ENCODE measurements at places on chromosomes 1 and 21.

GRCh38 chr1:240562111-240562590 lies 49.8 kb downstream of the GREM2 start:
- peak; percentile 46 for DNase-seq

DNA sequence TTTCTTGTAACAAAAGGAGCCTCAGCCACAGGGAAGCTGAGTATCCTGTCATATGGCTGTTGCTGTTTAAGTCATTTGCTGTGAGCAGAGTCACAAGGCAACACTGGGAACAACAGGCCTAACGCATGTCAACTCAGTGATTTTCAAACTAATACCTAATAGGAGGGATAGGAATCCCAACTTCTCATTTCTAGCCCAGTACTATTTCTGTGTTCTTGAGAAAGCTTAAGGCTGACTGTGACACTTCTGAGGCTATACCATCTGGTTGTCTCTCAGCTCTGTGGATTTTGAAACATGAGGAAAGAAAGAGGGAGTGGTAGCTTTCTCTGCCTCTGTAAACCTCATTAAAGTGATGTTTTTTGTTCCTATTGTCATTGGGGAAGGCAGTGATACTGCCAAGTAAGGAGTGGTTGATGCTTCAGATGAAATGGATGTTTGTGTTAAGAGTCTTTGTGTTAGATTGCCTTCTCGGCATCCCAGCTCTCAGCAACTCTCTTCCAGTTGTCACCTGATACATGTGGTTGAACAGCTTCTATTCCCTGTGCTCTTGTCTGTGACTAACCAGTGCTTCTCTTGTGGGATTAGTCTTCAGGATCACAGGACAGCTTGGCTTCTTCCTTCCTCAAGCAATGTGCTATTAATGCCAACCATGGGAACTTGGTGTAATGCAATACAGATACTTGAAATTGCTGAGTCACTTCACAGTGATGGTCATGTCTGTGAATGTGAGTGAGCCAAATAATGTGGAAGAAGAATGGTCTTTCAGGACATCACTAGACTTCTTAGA lies 166.8 kb upstream of the IVNS1ABP start:
- DNase-seq, result peak; percentile 89

GRCh38 chr1:33610391-33610790 lies 137.9 kb downstream of the ZSCAN20 start:
- DNase-seq, result no peak

DNA sequence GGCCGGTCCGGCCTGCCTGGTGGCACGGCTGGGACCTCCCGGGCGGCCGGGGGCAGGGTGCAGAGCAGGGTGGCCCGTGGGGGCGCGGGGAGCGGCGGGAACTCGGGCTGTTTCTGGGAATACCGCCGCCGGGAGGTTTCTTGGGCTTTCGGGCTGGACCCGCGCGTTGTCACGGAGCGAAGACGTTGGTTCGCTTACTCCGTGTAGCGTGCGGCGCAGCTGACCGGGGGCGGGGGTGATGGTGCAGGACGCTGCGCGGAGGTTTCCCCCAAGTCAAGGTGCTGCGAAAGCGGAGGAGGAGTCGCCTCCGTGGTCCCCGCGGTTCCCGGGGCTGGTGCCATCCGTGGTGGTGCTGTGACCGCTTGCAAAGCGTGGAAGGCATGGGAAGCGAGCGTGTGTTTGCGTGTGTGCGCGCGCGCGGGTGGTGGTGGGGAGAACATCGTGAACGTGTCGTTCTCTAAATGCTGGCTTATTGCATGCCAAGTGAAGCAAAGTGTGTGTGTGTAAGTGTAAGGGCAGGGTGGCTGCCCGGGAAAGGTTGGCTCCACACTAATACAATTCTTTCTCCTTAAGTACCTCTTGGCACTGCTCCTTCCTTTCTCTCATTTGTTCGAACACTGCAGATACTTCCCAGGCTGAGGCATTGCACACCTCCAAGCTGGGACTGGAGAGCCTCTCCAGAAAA lies 1.1 kb downstream of the RYR2 start:
- DNase-seq, result no peak

- no peak for DNase-seq
These were observed 118.3 kb downstream of the PTPRU start for GRCh38 chr1:29354511-29355098.

GRCh38 chr1:62398377-62398776 lies 38.5 kb upstream of the USP1 start:
- DNase-seq, result peak; percentile 67

DNA sequence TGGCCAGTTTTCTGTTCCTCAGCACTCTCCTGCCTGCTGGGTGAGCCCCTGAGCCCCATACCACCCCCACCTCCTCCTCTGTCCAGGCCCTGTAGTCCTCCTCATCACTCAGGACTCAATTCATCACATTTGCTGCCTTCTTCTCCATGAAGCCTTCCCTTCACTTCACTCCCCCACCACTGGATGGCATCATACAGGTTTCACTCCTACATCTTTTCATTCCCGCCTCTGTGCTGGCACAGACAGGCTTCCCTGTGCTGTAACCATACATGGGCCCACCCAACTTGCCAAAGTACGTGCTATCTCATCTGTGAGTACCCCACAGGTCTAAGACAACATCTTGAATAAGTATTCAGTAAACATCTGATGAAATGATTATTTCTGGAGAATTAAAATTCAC lies 56.9 kb downstream of the SLC45A1 start:
- no peak for DNase-seq

- DNase-seq, result no peak
These were observed 1.5 kb downstream of the NAXE start for GRCh38 chr1:156592910-156593660.

DNA sequence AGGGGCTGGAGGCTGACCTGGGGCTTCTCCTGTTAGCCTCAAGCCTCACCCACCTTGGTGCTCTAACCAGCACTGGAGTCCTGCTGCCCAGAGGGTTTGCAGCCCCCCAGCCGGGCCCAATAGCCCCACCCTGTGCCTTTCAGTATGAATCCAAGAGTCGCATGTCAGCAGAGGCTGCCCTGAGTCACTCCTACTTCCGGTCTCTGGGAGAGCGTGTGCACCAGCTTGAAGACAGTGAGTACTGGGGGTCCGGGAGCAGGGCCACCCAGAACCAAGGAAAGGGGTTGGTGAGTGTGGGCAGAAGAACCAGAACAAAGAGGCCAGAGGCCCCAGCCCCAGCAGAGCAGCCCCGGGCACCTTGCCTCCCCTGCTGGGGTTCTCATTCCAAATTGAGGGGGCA lies 25.6 kb downstream of the CDK18 start:
- DNase-seq, result no peak

DNA sequence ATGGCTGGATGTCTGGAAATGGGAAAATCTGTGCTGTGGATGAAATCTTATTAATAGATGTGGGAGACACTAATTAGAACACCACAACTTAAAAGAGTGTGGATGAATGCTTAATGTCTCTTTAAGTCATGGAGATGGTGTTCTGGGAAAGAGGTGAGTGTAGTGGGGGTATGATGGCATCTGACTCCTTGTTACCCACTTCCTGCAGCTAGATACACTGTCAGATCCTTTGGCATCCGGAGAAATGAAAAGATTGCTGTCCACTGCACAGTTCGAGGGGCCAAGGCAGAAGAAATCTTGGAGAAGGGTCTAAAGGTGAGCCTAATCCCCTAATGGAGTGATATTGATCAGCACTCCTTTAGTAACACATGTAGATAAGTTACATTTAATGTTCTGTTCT lies 2.0 kb downstream of the RPL11 start:
- no peak for DNase-seq
